ENCODE measurements at places on chromosomes 7 and 10. TPM values are rescaled to one million over a fixed set of nuclear protein-coding genes. Genes with fewer than 3 reads are reported as not detected.

DNA sequence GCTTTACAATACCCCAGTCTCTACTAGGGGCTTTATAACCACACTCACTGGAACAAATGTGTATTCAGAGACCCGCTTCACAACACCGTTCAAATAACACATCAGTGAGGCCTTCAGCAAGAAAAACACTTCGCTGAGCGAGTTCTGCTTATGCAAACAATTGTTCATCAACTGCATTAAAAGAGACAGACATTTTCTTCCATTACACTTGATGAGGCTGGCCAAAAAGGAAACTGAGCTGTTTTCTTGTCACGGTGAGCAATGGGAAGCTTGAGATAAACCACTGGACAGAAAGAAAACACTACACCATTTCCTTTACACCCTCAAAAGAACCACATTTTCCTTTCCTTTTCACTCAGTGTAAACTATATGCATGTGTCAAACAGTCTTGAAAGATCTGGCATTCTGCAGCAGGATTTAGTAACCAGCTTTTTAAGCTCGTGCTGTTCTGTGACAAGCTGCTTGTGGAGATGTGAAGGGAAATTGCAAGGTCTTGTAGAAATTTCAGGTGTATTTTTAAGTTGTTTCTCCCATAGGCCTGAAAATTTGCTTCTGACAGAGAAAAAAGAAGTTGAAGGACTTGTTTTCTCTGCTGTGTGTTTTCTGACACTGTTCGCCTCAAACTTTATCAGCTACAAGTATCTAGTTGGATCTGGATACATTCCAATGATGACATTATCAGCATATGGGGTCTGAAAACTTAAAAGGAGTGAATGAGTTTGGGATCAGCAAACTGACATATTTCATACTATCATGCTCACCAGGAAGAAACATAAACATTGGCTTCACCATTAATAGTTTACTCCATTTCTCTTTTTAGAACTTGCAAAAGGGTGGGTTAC is 693.1 kb downstream of the PARD3 start:
- DNase-seq, result no peak
- H3K27ac ChIP-seq, result no peak overlapping the region
- no peak overlapping the region for H3K4me3 ChIP-seq

DNA sequence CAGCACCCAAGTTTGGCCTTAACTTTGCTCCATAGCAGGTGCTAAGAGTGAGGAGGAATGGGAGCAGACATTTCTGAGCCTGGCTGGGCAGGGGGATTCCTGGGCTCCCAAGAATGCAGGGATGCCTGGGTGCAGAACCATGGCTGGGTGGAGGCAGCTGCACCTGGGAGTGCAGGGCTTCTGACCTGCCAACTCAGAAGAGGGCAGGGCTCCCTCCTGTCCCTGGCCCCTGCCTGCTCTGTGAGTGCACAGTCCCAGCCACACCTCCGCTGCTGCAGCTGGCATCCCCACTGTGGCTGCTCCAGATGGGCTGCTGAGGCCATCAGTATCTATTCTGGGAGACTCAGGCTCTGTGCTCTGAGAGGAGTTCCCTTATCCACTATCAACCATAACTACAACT is 747.4 kb upstream of the VSTM2A start:
- H3K27me3 ChIP-seq, result no peaks in the 10 kb centered on the region
- no peak overlapping the region for H3K4me3 ChIP-seq
- no peaks in the 10 kb centered on the region for H3K4me1 ChIP-seq
- DNase-seq, result no peak
- H3K36me3 ChIP-seq, result no peaks in the 10 kb centered on the region

DNA sequence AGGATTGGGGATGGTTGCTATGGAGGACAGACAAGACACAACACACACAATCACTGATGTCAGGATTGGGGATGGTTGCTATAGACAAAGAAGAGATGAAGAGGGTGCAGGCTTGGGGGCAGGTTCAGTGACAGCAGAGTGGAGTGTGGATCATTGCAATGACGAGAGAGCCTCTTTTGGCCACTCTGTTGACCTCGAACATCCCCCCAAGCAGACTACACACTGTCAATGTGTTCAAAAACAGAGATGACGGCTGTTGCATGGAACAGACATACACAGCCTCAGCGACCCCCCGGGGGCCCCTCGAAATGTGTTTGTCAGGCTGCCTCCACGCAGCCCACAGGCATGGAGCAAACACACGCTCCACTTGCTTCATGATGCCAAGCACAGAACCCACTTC is 133.0 kb downstream of the PTPRN2 start:
- no peak overlapping the region for H3K4me3 ChIP-seq
- no peak overlapping the region for H3K27ac ChIP-seq
- no peaks in the 10 kb centered on the region for H3K36me3 ChIP-seq

DNA sequence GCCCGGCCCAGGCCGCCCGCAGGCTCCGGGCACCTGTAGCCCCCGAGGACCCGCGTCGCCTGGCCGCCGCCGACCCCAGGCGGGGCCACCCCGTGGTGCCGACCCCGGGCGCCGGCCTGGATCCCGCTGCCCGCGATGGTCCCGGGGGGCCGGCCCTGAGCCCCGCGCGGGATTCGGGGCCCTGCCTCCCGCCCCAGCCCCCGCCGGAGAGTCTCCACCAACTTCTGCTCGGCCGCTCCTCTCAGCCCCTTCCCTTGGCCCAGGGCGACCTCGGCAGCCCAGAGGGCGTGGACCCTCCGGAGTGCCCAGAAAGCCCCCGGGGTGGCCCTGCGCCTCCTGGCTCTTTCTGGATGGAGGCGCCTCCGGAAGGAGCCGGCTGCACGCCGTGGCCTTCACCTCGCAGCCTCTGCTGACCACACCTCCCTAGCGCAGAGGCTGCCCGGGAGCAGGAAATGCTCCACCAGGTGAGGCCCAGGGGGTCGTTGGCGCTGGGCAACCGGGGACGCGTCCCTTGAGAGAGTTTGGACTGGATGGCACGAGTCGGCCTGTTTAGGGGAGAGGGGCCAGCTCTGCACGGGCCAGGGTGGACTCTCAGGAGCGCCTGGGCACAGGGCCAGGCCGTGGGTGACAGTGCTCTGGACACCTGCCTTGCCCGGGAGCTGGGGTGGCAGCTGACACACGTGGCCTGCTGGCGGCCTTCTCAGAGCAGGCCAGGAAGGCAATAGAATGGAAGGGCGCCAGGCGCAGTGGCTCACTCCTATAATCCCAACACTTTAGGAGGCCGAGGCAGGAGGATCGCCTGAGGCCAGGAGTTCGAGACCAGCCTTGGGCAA is 529 bp downstream of the ZNF853 start:
- H3K27me3 ChIP-seq, result no peaks in the 10 kb centered on the region
- H3K4me1 ChIP-seq, result peaks cover 10% of the 10 kb centered on the region
- DNase-seq, result no peak

GRCh38 chr10:122307669-122308416 is 36.7 kb downstream of the BTBD16 start:
- H3K27ac ChIP-seq, result peak overlapping the region; percentile 5
- H3K4me1 ChIP-seq, result peaks cover 6% of the 10 kb centered on the region
- no peak overlapping the region for H3K4me3 ChIP-seq
- H3K27me3 ChIP-seq, result no peaks in the 10 kb centered on the region
- DNase-seq, result peak; percentile 67
- H3K36me3 ChIP-seq, result no peaks in the 10 kb centered on the region

GRCh38 chr7:34491899-34492298 is 166.1 kb upstream of the NPSR1 start:
- H3K36me3 ChIP-seq, result no peaks in the 10 kb centered on the region
- DNase-seq, result no peak

GRCh38 chr10:67789769-67790168 is 48.2 kb downstream of the DNAJC12 start:
- no peaks in the 10 kb centered on the region for H3K36me3 ChIP-seq
- no peak overlapping the region for H3K4me3 ChIP-seq
- no peak overlapping the region for H3K27ac ChIP-seq
- no peak for DNase-seq
- H3K27me3 ChIP-seq, result no peaks in the 10 kb centered on the region
- no peaks in the 10 kb centered on the region for H3K4me1 ChIP-seq

GRCh38 chr10:28878236-28878970 is 201.1 kb downstream of the BAMBI start:
- no peak overlapping the region for H3K27ac ChIP-seq
- no peaks in the 10 kb centered on the region for H3K27me3 ChIP-seq
- DNase-seq, result no peak
- no peak overlapping the region for H3K4me3 ChIP-seq
- H3K4me1 ChIP-seq, result peaks cover 14% of the 10 kb centered on the region

- no peak for DNase-seq
- H3K4me3 ChIP-seq, result no peak overlapping the region
- H3K4me1 ChIP-seq, result no peaks in the 10 kb centered on the region
- H3K27me3 ChIP-seq, result no peaks in the 10 kb centered on the region
Observed at GRCh38 chr10:28113202-28113601, 114.3 kb upstream of the ODAD2 start.

- H3K27me3 ChIP-seq, result no peaks in the 10 kb centered on the region
- no peak for DNase-seq
- H3K36me3 ChIP-seq, result no peaks in the 10 kb centered on the region
- peaks cover 6% of the 10 kb centered on the region for H3K4me1 ChIP-seq
- no peak overlapping the region for H3K4me3 ChIP-seq
Observed at GRCh38 chr7:152406491-152406890, 29.3 kb downstream of the KMT2C start.

- H3K4me1 ChIP-seq, result peaks cover 17% of the 10 kb centered on the region
- peak; percentile 18 for DNase-seq
- no peaks in the 10 kb centered on the region for H3K36me3 ChIP-seq
Observed at GRCh38 chr10:69801434-69802315, at the start of gene COL13A1. Gene COL13A1, plus strand, starts transcription at chr10:69801906. Its CDS starts 518 bp downstream, at chr10:69802424.

GRCh38 chr10:18690541-18690940 is 31.3 kb downstream of the ARL5B start:
- H3K27ac ChIP-seq, result no peak overlapping the region
- no peaks in the 10 kb centered on the region for H3K4me1 ChIP-seq
- H3K36me3 ChIP-seq, result no peaks in the 10 kb centered on the region
- H3K4me3 ChIP-seq, result no peak overlapping the region

Gene EPHA1
- 5.9 TPM for total RNA-seq

DNA sequence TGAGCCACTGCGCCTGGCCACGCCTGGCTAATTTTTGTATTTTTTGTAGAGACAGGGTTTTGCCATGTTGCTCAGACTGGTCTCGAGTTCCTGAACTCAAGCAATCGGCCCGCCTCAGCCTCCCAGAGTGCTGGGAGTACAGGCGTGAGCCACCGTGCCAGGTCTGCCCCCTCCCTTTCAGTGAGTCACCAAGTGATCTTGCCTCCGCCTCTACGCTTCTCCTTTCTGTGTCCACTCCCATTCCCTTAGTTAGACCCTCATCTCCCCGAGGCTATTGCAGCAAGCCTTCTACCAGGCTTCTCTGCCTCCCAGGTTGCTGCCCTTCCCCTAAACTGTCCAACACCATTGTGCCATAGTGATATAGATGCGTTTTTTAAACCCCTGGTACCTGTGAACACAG is 32.9 kb downstream of the CDC123 start:
- peaks cover 10% of the 10 kb centered on the region for H3K4me1 ChIP-seq
- H3K4me3 ChIP-seq, result no peak overlapping the region
- H3K27me3 ChIP-seq, result no peaks in the 10 kb centered on the region
- H3K36me3 ChIP-seq, result no peaks in the 10 kb centered on the region

Gene CSGALNACT2
- 17.9 TPM for total RNA-seq

Gene LIPN
- total RNA-seq, result 0.31 TPM

DNA sequence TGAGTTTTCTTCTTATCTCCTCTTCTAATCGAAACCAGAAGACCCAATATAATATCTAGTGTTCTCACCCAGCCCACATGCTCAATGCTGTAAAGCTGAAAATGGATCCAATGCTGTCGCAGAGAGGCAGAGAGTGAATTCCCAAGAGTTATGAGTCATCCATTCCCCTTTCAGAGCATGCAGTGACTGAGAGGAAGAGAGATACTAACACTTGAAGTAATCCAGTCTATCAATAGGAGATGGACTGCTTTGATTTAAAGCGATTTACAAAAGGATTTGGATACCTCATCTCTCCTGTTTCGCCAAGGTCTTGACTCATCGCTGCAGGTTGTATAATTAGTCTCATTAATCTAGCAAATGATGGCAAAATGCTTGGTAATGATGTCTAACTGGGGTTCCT is 41.5 kb upstream of the PRKCQ start:
- H3K4me1 ChIP-seq, result no peaks in the 10 kb centered on the region
- no peak for DNase-seq
- H3K36me3 ChIP-seq, result no peaks in the 10 kb centered on the region

Gene EMX2
- 1.9 TPM for total RNA-seq

DNA sequence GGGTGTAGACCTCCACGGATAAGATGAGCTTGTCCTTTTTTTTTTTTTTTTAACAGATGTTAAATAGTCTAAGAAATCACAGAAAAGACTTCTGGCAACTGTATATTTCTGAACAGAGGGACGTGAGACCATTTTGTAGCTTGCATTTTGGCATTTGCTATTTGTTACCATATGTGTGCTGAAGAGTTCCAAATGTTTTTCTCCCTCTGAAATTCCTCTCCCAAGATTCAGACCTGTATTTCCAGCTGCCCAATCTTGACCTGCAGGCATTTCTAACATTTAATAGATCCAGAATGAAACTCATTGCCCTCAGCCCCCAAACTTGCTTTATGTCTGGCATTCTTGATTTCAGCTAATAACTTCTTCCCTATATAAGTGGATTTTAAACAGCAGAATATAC is 223.1 kb upstream of the FZD1 start:
- H3K27me3 ChIP-seq, result no peaks in the 10 kb centered on the region
- peaks cover 15% of the 10 kb centered on the region for H3K4me1 ChIP-seq
- H3K4me3 ChIP-seq, result no peak overlapping the region
- DNase-seq, result no peak
- no peaks in the 10 kb centered on the region for H3K36me3 ChIP-seq

Gene DNAJC30
- total RNA-seq, result 25.0 TPM

GRCh38 chr7:46764100-46764936 is 817.6 kb downstream of the TNS3 start:
- DNase-seq, result no peak
- H3K4me3 ChIP-seq, result no peak overlapping the region
- no peaks in the 10 kb centered on the region for H3K4me1 ChIP-seq
- no peaks in the 10 kb centered on the region for H3K27me3 ChIP-seq
- H3K36me3 ChIP-seq, result no peaks in the 10 kb centered on the region

- no peaks in the 10 kb centered on the region for H3K36me3 ChIP-seq
- H3K27ac ChIP-seq, result no peak overlapping the region
- no peak for DNase-seq
- H3K4me1 ChIP-seq, result no peaks in the 10 kb centered on the region
- no peaks in the 10 kb centered on the region for H3K27me3 ChIP-seq
Observed at GRCh38 chr7:72025381-72025960, 386.7 kb downstream of the CALN1 start.

Gene AQP1
- 28.1 TPM for total RNA-seq

All from testis (tissue), 5 donors.